Activated CD4-positive, CD25-positive, alpha-beta regulatory T cell (primary cell): ENCODE measurements at places on chromosomes 5 and 9.

- no peak for DNase-seq
These were observed 46.8 kb downstream of the INIP start for GRCh38 chr9:112670991-112671625.

DNA sequence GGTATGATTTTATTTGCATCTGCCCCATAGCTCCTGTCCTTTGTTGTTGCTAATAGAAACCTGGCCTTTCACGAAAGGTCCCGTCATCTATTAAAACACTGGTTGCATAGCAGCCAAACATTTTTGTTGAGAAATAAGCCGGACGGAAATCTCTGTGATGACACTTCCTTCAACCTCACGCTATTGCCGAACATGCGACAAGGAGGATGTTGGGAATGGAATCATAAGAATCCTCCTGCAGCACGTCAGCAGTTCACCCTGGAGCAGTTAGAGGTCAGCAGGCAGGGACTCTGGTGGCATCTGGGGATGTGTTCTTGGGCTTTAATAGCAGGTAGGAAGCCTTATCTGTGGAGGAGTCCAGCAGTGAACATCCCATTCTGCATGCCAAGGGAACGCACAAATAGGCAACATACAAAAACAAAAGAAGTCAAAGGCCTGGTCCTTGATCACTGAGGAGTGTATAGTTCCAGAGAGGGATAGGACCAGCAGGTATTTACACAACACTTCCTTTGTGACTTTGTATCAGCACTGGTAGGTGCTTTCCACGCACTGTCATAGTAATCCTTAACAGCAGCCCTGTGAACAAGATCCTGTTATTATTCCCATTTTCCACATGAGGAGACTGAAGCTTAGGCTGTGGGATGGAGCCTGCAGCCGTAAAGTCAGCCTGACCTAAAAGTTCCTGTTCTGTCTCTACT lies 33.4 kb downstream of the ARHGAP26 start:
- no peak for DNase-seq

DNA sequence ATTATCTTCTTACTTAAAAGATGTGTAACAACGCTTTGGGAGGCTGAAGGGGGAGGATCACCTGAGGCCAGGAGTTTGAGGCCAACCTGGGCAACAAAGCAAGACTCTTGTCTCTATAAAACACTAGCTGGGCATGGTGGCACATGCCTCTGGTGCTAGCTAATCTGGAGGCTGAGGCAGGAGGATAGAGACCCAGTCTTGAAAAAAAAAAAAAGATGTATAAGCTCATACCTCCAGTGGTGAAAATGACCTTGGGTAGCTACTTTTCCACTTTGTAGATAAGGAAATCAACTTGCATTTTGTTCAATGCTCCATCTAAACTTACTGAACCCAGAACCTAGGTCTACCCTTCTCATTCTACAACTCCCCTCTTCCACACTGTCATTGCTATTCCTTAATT lies 16.6 kb downstream of the ARRDC3 start:
- DNase-seq: no peak

- DNase-seq: no peak
These were observed 347.5 kb downstream of the SLCO4C1 start for GRCh38 chr5:101948615-101949014.

DNA sequence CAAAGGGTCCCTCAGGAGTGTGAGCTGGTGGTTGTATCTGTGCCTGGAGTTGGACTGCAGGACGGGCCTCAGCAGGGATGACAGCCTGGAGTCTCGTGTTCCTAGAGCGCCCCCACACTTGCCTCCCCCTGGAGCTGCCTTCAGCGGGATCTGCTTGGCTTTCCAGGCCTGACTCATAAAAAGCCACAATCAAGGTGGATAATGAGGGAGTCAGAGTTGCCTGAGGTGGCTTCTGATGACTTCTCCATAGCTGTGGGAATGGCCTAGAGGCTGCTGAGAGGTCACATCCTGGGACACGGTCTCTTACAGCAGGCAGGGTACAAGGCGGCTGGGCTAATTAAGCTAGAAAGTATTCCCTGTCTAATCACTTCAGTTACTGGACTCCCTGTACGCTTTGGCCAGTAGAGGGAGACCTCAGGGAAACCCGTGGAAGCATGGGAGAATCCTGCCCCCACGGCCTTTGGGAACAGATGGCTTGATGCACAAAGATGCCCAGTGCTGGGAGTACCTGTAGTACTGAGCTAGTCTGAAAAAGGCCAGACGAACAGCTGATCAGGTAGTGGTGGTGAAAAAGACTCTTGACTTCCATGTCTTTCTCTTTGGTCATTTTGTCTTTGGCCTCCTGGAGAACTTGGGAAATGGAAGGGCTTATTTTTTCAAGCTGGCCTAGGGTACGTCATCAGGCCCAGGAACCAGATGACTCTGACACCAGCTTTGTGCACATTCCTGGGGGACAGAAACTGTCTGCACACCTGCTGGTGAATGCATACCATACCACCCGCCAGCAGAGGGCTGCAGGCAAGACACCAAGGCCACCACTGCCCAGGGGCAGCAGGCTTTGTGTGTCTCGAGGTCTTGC lies 16.1 kb upstream of the FRRS1L start:
- no peak for DNase-seq

- no peak for DNase-seq
These were observed 56.6 kb upstream of the CAMK4 start for GRCh38 chr5:111167551-111167950.
